Endothelial cell of umbilical vein (primary cell): ENCODE measurements at places on chromosomes 11 and 22. TPM values are rescaled to one million over a fixed set of nuclear protein-coding genes. Genes with fewer than 3 reads are reported as not detected.

Gene API5
- 102 and 103 TPM in 2 replicates for total RNA-seq

Gene NAALAD2
- total RNA-seq = 1.1 and 1.8 TPM in 2 replicates

Gene NPTXR
- total RNA-seq = 0.73 and 0.95 TPM in 2 replicates

Gene GPR152
- total RNA-seq = not detected in 2 replicates

Gene NOX4
- 34.0 and 47.7 TPM in 2 replicates for total RNA-seq

Gene OLFML1
- total RNA-seq = not detected in 2 replicates

Gene UEVLD
- total RNA-seq = 19.1 and 22.5 TPM in 2 replicates

Gene SLC16A8
- not detected in 2 replicates for total RNA-seq

Gene TMPRSS13
- total RNA-seq = 0.46 TPM in 1 of 2 replicates, not detected in the other

Gene SYT8
- total RNA-seq = not detected in 2 replicates
